ENCODE measurements at places on chromosomes 5 and 9. TPM values are rescaled to one million over a fixed set of nuclear protein-coding genes. Genes with fewer than 3 reads are reported as not detected.

Gene IFNE
- not detected for total RNA-seq

Gene SLC9A3
- total RNA-seq, result 3.6 TPM

Gene SYK
- total RNA-seq, result 10.6 TPM

- no peak for DNase-seq
Observed at GRCh38 chr9:14985419-14985818, 75.2 kb upstream of the FREM1 start.

- no peak for DNase-seq
Observed at GRCh38 chr9:137430723-137431415, 7.7 kb downstream of the NOXA1 start.

DNA sequence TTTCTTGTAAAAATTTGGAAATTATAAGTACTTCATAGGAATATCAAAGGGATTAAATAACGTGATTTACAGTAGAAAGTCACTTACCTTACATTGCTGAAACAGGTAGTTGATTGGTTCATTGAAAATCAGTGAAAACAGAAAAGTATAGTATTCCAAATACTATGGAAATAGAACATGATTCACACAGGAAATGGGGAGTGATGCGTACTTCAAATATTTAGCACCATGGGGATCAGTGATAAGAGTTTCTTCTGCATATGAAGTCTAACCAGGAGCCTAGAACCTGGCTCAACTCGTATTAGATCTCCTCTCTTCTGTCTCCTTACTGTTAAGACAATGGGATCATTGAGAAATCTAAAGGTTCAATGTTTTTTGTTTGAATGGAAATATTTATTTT lies 133.3 kb downstream of the FAM174A start:
- no peak for DNase-seq
